ENCODE measurements at places on chromosomes 1 and 21.

- DNase-seq: peak; percentile 68
Measured at GRCh38 chr1:156860113-156860627, 495 bp upstream of the NTRK1 start.

DNA sequence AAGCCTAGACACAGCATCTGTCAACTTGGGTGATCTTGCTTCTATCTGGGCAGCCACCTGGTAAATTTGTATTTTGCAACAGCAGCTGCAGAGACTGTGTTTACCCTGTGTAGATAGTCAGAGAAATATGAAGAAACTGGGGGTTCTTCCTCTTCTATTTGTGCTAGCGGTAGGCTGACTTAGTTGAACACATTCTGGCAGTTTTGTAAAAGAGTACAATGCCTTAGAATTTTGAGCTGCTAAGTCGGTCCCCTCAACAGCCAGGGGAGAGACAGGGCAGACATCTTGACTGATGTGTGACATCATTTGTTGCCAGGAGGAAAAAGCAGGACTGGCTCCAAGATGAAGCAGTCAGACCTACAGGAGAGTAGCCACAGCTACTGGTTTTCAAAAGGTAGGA, 53.7 kb downstream of the KCNJ6 start:
- peak; percentile 22 for DNase-seq

DNA sequence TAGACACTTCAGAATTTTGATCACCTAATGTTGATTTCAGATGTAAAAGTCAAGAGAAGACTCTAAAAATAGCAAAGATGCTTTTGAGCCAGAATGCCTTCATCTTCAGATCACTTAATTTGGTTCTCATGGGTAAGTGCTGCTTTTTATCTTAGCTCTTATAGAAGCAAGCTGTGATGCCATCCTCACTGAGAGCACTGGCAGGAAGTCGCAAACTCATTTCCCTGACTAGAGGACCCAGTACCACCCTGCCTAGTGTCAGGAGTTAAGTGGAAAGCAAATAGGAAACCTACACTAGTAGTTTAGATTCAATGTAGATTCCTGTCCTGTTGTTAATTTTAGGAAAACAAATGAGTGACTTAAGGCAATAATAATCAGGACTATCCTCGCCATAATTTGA, 12.1 kb downstream of the IFNAR2 start:
- no peak for DNase-seq

GRCh38 chr1:84674705-84675104, 15.6 kb downstream of the SSX2IP start:
- no peak for DNase-seq

GRCh38 chr1:159600894-159601293, 13.3 kb downstream of the APCS start:
- DNase-seq: no peak

DNA sequence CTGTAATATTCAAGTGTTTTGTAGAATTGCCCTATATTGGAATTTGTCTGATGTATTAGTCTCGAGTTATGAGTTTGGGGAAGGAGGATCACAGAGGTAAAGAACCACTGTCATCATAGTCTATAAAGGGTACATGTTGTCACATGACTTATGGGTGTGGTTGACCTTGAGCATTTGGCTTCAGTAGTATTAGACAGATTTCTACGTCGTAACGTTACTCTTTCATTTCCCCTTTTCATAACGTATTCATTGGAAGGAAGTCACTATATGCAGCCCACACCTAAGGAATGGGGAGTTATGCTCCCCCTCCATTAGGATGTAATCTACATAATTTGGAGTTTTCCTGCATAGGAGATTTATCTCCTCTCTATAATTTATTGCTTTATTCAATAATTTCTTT, 110.1 kb upstream of the VAV3 start:
- no peak for DNase-seq

DNA sequence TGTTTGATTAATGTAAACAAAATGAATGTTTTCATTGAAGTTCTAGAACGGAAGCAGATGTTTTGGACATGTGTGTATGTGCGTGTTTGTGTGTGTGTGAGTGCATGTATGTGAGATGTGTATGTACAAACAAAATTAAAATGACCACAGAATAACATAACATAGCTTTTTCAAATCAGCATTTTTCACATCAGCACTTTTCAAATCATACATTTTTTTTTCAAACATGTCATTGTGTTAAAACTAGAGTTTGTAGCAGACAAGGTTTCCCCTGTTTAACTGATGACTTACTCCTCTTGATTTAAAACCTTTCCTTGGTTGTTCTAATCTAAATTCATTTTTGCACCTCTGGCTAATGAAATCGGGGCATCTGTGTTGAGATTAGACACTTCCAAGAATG, 35.6 kb upstream of the ZNHIT6 start:
- DNase-seq: no peak

DNA sequence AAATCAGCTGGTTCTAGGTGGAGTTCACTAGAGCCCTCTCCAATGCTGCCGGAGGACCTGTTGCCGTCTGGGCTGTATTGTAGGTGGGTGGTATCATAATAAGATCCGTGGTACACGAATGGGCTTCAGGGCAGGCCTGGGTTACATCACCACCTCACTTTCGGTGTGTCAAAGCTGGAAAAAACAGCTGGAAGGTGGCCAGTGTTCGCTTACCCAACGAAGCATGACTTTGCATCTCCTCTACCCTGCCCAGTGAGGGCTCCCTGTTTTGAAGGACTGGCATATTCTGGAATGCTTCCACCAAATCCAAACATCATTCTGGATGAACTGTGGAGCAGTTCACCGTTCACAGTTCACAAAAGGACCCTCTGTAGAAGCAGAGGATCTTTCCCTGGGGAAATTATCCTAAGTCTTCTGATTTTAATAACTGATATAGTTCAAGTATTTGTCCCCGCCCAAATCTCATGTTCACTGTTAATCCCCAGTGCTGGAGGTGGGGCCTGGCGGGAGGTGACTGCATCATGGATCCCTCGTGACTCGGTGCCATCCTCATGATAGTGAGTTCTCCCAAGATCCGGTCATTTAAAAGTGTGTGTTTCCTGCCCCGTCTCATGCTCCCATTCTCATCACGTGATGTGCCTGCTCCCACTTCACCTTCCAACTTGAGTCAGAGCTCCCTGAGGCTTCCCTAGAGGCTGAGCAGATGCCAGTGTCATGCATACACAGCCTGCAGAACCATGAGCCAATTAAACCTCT, 429.0 kb downstream of the KIF26B start:
- no peak for DNase-seq

- DNase-seq: no peak
Measured at GRCh38 chr1:86322241-86322640, 73.9 kb downstream of the ODF2L start.

DNA sequence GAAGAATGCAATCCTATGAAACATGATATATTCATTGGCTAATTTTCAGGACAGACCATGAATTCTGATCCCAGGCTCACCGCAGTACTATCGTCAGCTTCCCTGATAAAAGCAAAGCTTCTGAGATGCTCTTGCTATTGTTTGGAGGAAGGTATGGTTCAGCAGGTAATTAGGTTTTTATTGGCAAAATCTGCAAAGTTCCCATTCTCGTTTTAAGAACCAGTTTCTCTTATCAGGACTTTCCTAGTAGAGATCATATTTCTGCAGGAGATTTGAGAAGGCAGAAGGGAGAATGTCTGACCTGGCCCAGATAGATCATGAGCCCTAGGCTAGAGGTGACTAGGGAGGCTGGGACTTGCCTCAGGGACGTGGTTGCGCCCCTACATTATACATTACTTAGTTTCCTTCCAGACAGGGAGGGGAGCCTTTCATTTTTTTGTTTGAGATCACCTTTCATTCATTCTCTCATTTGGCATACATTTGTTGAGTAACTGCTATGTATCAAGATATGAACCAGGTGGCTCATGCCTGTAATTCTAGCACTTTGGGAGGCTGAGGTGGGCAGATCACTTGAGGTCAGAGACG, 108.8 kb downstream of the NRIP1 start:
- DNase-seq: no peak

GRCh38 chr1:201538612-201539551, at the start of gene NAV1:
TSS of gene NAV1 (plus strand) at chr1:201539127. CDS start at chr1:201622885, 83,758 bp downstream.
- peak; percentile 83 for DNase-seq

GRCh38 chr1:198162091-198162767, 5.4 kb downstream of the NEK7 start:
- DNase-seq: no peak

DNA sequence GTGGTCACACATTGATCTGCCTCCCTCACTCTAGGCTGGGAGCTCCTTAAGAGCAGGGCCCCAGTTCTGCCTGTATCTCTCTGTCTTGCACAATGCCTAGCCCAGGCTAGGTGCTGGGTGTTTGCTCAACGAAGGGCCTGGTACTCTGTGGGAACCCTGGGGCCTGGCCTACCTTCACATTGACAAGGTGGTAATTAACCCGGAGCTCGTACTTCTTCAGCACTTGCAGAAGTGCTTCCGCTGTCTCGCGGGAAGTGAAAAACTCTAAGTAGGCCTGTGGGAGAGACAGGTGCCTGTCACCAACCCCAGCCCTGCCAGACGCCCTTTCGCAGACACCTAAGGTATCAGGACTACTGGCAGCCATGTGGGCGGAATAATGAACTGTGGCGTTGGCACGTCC, 13.7 kb downstream of the MTHFR start:
- DNase-seq: no peak

DNA sequence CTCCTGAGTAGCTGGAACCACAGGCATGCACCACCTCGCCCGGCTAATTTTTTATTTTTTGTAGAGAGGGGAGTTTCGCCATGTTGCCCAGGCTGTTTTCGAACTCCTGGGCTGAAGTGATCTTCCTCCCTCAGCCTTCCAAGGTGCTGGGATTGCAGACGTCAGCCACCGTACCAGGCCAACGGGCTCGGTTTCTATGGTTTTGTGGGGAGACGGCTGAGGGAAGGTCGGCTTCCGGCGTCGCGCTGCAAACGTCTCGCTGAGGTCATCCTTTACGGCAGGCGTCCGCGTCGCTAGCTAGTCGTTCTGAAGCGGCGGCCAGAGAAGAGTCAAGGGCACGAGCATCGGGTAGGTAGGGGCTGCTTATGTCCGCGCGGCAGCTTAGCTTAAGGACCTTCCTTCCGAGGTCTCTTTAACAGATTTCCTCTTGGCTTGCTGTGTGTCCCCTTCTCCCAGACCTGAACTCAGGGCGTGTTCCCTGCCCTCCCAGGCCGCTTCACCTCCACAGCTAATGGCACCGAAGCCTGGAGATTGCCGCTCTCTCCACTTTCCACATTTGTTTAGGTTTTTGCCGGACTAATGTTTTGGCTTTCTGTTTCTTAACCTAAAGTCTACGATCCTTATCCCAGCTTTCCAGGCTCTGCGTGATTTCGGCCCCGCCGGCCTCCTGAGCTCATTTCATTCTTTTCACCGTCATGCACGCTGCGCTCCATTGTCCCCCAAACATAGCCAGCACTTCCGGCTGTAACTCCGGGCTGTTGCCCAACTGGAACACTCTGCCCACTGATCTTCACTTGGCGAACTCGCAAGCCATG, at the start of gene NDUFS5:
TSS of gene NDUFS5 (plus strand) at position 300 of the 815 bp plus-strand sequence. CDS start 2,375 bp downstream, outside the sequence.
- peak; percentile 81 for DNase-seq

DNA sequence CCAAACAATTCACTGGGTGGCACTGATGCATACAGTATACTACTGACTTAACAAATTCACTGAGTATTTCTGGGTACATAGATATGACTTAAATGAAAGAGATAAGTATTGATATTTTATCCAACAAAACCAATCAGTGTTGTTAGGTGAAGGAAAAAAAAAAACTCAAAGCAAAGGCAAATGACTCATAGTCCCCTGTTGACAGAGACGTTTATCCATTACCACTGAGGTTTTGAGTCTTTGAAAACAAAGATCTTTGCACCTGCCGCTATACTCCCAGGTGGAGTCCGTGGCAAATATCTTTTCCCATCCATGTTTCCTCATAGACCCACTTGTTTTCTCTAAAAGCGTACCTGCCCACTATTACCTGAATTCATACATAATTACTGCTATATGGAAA, 18.4 kb downstream of the DYNLT5 start:
- no peak for DNase-seq

GRCh38 chr1:51729824-51730301, 113.0 kb downstream of the OSBPL9 start:
- no peak for DNase-seq

All from endothelial cell (in vitro differentiated cells).